ENCODE measurements at places on chromosomes 4 and X.

- no peak for DNase-seq
Measured at GRCh38 chr4:70158576-70158975, 4.5 kb downstream of the PRR27 start.

DNA sequence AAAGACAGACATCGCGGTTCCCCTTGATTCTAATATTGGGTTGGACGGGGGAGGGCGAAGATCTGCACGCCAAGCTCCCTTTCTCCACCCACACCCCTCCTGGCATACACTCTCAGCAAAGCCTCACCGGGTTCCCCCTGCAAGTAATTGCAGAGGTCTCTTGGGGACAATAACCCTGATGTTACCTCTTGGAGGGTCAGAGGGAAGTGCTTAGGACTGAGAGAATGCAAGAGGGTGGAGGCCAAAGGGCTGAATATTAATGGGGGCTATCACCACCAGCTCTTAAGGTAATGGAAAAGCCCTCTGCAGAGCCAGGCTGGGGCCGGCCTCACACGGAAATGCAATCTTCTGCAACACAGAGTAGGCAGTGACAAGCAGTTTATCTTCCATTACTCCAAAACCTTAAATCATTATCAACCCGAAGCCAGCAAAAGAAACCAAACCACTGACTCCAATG, 344.1 kb upstream of the GATB start:
- no peak for DNase-seq

- DNase-seq = no peak
Measured at GRCh38 chr4:5125321-5125720, 74.0 kb downstream of the STK32B start.

GRCh38 chrX:53321230-53321942, 40.0 kb upstream of the IQSEC2 start:
- DNase-seq = no peak

DNA sequence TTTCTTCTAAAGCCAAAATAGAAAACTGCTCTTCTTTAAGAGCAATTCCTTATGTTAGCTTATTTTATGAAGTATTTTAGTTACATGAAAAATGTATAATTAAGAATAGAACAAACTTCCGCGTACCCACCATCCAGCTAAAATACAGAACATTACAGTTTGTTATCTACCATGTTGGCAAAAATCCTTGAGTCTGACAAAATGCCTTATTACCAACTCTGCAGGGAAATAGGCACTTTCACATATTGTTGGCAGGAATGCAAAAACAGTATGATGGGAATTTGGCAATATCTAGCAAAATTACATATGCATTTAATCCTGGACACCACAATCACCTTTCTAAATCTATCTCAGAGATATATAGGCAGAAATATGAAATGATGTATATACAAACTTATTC, 32.4 kb upstream of the SLAIN2 start:
- no peak for DNase-seq

- DNase-seq = no peak
Measured at GRCh38 chrX:39253551-39253950, 452.3 kb downstream of the MID1IP1 start.

DNA sequence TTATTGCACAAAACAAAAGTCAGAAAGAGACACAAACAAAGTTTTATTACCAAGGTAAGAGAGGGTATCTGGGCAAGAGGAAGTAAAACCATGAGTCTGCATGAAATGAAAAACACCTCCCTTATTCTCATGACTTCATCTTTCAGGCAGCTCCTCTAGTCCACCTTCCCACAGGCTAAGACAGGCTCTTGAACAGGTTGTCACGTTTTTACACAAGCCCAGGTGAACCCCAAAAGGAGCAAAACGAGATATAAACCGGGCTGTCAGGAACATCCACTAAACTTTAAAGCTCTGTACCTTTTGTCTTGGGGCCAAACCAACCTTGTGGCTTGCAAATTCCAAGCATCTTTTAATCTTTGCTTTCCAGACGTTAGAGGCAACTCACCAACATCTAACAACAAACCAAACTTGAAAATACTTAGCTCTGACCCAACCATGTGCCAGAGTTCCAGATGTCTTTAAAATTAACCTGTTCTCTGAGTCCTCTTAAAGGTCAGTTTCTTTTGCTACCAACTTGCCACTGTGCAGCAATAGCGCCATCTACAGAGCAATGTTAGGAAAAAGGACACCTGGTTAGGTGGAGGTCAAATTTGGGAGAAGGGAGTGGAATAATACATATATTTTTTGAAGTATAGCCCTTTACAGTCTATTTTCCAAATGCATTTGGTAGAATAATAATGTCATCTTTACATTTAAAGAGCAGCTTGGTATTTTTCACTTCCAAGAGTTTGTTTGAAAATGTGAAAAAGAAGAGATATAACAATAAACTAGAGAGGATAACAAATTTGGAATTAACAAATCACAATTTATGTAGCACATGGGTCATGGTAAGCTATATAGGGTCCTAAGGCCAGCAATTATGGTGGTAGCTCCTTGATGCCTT, 73.1 kb downstream of the QRFPR start:
- peak; percentile 13 for DNase-seq

- DNase-seq = no peak
Measured at GRCh38 chr4:49002931-49003330, 16.9 kb downstream of the CWH43 start.

DNA sequence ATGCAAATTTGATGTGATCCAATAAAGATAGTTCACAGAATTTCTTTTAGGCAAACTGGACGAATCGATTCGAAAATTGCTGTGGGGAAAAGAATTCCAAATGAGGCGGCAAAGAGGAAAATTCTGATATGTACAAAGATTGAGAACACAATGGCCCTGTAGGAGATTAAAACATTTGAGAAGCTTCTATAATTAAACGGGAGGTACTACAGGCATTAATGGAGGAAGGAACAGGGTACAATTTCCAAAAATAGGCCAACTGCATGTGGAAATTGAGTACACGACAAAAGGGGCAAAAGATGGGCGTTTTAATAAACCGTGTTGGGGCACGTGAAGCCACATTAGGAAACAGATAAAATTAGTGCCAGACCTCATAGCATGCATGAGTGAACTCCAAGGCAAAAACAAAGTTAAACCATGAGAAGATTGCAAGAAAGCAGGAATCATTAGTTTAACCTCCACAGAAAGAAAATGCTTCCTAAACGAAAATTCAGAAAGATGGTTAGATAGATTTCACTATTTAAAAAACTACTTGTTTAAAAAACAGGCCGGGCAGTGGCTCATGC, 68.4 kb downstream of the DHRSX start:
- no peak for DNase-seq

DNA sequence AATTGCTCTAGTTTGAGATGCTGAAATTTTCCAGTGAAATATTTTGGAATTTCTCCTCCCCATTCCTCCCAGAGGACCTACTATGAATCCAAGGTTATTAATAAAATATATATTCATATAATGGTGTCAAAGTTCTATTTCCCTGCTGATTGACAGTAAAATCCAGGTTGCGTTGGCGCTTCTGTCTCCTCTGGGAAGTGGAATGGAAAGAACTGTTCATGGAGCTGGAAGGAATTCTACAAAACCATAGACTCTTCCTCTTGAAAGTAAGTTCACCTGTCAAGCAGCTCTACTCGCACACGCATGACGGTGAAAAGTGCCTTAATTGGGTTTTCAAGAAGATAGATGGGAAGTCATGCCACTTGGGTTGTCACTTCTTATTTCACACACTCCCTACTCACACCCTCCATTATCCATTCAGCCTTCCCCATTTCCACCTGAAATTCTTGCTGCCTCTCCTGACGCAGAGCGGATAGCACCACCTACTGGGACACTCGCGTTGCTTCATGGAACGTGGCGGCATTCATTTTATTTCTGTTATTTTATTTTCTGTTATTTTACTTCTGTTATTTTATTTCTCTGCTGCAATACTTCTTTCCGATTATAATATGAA, 351.6 kb downstream of the NLGN4X start:
- no peak for DNase-seq

DNA sequence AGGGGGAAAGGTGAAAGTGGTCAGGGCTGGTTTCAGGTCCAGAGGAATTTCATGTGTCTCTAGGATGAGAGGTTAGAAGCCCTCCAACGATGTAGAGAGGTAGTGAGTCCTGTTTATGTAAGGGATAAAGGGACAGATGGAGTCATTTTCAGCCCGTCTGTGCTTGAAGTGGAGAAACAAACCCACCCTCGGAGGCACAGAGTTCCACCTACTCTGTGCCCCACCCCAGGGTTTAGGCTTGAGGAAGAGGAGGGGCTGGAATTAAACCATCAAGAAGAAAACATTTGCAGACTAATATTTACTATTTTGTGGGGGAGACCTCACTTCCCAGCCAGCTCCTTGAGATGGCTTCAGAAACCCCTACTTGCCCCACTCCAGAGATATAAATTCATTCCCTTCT, 868 bp upstream of the GNL3L start:
- no peak for DNase-seq

- no peak for DNase-seq
Measured at GRCh38 chrX:31499109-31499508, 427.3 kb upstream of the FTHL17 start.

DNA sequence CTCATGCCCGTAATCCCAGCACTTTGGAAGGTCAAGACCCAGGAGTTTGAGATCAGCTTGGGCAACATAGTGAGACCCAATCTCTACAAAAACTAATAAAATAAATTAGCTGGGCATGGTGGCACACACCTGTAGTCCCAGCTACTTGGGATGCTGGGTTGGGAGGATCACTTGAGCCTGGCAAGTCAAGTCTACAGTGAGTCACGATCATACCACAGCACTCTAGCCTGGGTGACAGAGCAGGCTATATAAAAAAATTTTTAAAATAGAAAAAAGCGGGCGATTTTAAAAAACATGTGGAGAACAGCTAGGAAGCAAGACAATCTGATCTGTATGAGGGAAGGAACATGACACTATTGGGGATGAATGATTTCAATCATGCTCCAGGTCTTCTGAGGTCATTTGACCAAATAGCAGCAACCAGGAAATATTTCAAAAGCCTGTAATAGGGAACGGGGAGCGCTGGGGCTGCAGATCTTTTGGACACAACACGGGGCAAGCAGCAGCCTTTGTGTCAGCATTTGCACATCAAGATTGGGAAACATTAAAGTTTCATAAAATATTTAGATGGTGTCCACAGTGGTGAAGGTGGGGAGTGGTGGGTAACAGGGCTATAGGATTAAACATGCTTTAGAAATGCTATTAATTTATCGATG, 48.3 kb upstream of the GUCY1A1 start:
- DNase-seq = no peak

- DNase-seq = no peak
Measured at GRCh38 chr4:85557016-85557901, 82.3 kb downstream of the ARHGAP24 start.

GRCh38 chr4:23921447-23921845, 31.6 kb upstream of the PPARGC1A start:
- no peak for DNase-seq

DNA sequence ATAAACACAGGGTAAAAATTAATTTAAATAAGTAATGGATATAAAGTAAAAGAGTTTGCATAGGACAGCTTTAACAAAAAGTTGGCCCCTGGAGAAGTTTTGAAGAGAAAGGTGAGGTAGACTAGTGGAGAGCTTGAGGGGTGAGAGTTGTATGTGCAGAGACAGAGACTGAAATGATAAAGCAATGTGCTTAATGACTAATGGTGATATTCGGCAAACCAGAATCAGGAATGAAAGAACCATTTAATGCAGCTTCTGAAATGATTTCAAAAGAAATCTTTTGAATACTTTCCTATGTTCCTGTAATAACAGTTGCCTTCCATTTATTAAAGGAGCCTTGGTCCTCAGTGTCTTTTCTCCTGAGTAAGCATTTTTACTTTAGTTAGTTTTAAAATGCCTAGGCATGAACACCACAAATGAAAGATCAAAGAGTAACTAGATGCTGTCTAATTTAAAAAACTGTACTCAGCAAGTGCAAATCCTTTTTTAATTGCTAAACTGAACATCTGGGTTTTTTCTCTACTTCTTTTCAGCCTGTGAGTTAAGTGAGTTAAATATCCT, 28.5 kb downstream of the CAMK2D start:
- no peak for DNase-seq

DNA sequence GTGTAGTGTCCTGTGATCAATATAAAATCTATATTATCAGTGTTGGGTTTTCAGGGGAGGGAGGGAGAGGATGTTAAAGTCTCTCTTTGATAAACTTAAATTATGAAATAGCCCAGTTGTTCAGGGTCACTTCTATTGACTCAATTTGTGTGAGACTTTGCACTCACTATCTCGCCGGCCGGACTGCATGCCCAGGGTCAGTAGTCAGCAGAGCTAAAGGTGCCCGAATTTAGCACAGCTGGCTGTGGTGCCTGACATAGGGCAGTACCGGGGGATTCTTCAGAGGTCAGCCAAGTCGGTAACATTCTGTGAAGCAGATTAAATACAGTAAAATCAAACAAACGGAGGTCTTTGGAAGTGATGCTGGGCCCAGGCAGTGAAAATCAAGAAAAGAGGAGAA, 19.2 kb downstream of the GABRQ start:
- DNase-seq = no peak

DNA sequence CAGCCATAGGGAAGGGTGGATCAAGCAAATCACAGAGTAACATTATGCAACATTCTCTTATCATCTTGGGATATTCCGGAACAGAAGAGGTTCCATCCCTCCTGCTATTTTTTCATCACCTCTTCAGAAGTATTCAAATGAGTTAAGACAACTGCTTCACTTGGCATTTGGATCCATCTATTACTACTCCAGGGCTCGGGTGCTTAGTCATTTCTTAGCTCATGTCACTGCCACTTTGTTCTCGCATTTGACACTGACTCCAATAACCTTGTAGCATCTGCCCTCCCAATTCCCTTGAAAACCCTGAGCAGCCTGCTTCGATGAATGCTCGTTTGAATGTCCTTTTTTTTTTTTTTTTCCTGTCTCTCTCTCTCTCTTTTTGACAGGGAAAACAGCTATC, 114.9 kb downstream of the PPARGC1A start:
- no peak for DNase-seq

DNA sequence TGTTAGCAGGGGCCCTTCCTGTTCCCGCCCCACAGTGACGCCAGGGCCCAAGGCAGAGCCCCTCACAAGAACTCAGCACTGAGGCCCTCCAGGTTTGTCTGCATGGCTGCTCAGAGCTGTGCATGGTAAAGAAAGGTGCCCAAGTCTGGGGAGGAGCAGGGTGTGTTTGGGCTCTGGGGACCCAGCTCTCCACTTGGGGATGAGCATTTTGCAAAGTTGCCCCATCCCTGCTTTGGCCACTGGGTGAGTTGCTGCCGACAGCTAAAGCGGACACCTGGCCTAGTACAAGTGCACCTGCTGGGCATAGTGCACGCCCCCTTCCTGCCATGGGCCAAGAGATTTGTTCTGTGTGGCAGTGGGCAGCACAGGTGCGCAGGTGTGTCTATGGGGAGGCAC, 2.0 kb upstream of the MXD4 start:
- DNase-seq = no peak

- no peak for DNase-seq
Measured at GRCh38 chrX:41684138-41684537, 4.6 kb upstream of the GPR34 start.
